ENCODE measurements at places on chromosomes 11 and 22.

GRCh38 chr11:96464700-96465307 is 75.0 kb downstream of the JRKL start:
- no peak for DNase-seq

GRCh38 chr11:34266090-34266912 is 91.5 kb downstream of the ABTB2 start:
- no peak for DNase-seq

DNA sequence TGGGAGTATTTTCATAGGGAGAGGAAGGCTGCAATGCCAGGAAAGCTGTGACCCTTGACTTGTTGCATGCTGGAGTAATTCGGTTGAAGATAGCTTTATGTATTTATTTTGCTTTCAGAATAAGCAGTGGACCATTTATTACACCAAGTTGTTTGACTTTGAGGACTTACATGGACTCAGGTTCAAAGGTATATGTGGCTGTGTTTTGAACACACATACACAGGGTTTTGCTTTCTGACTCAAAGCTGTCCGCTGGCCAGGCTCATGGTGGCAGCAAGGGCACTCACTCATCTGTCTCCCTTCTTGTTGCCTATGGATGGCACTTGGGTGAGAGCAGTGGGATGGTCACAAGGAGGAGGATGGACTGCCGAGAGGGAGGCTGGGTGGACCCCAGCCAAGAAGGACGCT is 6.5 kb downstream of the TIMP3 start:
- no peak for DNase-seq

- no peak for DNase-seq
Measured at GRCh38 chr11:116445108-116446047, 327.4 kb downstream of the BUD13 start.

DNA sequence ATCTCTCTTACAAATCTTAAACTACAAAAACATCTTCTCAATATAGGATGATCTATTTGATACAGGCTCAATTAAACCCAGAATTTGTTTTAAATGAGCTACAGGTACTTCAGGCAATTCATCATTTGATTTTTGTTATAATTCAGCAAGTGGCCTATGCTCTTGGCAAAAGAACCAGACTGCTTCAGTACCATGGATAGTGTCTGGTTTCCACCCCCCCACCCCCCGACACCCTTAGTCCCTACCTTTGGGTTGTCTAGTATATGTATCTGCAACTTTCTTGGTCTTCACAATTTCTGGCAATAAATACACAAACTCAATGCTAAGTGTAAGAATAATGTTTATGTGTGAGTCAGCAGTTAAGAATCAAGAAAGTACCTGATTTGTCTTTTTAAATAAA is 97.3 kb upstream of the API5 start:
- DNase-seq: no peak

DNA sequence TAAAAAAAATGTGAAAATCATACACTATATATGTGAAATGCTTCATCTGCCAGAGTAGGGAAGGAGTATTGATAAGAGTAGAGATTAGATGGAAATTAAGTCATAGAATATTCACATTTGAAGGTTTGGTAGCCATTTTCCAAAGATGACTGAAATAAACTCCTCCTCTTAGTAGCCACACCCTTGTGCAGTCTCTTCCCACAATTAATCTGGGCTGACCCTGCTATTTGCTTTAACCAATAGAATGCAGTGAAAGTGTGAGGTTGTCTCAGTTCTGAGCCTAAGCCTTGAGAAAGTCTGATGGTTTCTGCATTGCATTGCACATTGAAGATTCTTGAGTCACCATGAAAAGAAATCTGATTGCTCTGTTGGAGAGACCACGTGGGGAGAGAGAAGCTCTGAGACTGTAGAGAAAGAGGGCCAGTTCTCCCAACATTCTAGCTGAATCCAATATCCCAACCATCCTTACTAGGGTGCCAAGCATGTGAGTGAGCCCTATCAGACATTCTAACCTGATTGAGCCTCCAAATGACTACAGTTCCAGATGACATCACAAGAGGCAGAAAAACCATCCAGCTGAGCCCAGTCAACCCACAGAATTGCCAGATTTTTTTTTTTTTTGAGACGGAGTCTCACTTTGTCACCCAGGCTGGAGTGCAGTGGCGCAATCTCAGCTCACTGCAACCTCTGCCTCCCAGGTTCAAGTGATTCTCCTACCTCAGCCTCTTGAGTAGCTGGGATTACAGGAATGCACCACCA is 29.4 kb upstream of the CAPRIN1 start:
- DNase-seq: no peak

DNA sequence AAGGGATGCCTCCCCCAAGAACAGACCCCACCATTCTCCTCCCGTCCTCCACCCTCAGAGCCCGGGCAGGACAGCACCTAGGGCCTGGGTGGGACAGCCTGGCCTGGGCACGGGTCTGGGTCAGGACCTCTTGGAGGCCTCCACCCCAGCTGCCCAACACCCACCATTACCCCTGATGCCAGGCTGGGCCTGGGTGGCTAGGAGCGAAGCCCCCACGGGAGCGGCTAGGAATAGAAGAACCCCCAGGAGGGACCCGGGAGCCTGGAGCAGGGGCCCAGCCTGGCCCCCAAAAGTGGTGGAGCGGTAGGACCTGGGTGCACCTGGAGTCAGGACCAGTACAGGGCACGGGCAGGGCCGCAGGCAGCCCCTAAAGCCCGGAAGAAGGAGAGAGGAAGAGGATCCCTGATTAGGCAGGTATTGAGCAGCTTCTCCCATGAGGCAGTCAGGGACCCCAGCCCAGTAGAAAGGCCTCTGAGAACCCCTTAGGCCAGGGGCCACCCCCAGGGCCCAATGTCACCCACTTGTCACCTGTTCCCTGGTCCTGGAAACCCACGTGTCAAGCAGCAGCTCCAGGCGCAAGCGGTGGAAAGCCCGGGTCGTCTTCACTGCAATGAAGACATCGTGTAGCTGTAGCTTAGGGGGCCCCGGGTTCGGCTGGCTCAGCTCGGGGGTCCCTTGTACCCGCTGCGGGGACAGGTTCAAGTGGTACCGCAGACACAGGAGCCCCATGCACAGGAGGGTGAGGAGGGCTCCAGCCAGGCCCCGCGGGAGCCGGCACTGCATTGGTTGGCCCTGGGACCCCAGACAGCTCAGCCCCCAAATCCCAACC is 575 bp downstream of the MFNG start:
- DNase-seq: peak; percentile 37

GRCh38 chr22:49046546-49047361 is 780.9 kb downstream of the BRD1 start:
- peak; percentile 44 for DNase-seq

DNA sequence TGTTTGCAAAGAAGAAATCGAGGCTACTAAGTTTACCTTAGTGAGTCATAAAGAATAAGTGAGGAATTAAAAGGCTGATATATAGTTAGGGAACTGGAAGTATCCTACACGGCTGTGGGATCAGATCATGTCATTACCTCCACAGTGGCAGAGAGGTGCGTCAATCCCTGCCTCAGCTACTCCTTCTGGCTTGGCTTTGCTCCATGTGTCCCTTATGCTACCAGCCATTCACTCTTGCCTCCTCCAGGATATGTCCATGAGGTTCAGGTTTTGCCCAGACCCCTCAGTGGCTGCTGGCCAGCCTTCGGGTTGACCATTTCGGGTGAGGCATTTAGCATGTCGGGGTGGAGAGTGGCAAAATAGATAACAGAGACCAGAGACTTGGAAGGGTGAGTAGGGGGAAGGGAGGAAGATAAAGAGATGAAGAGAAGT is 153.4 kb downstream of the LDLRAD3 start:
- DNase-seq: no peak

DNA sequence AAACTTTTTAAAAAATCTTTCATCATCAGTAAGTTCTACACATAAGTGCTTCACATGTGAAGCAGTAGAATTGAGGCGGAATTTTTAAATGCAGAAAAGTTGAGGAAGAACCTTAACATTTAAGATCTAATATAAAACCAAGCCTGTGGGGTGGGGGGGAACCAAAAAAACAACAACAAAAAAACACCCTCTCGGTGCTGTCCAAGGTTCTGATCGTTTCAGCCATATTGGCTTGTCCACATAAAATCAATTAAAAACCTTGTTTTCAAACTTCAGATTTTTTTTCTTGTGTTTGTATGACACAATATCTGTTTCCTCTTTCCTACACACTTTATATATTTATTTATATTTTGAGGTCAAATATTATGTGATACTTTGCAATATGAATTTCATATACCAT is 130.0 kb downstream of the WNT7B start:
- peak; percentile 40 for DNase-seq

- no peak for DNase-seq
Measured at GRCh38 chr11:15805726-15806125, 550.6 kb downstream of the SOX6 start.

- DNase-seq: no peak
Measured at GRCh38 chr11:123299721-123300120, 104.7 kb upstream of the CLMP start.

DNA sequence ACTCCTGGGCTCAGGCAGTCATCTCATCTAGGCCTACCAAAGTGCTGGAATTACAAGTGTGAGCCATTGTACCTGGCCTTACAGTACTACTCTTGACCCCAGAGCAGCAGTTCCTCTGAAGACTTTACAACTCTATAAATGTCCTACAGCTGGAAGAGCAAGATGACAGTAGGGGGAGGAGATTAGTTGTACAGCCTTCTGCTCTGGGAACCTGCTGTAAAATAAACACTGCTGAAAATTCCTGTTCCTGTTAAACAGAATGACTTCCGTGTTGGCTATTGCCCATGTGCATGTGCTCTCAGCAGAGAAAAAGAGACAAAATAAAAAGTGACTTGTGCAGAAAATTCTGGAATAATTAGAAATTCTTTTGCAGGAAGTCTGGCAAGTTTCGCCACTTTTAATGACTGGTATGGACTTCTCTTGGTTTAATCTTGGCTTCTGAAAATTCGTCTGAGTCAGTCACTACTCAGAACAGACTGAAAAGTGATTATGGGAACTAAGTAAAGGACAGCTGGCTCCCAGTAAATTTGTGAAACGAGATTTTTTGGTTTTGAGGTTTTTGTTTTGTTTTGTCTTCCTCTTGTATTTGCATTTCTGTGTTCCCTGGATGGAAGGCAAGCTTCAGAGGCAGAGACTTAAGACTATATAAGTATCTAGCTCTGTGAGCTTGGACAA is 955.7 kb downstream of the DLG2 start:
- DNase-seq: no peak

- no peak for DNase-seq
Measured at GRCh38 chr22:30877662-30878515, 90.7 kb downstream of the MORC2 start.

- DNase-seq: no peak
Measured at GRCh38 chr11:132638423-132638822, 893.9 kb downstream of the OPCML start.

GRCh38 chr11:15313862-15314261 is 199.1 kb downstream of the INSC start:
- no peak for DNase-seq

- DNase-seq: no peak
Measured at GRCh38 chr22:43969021-43969878, 14.0 kb downstream of the SAMM50 start.

DNA sequence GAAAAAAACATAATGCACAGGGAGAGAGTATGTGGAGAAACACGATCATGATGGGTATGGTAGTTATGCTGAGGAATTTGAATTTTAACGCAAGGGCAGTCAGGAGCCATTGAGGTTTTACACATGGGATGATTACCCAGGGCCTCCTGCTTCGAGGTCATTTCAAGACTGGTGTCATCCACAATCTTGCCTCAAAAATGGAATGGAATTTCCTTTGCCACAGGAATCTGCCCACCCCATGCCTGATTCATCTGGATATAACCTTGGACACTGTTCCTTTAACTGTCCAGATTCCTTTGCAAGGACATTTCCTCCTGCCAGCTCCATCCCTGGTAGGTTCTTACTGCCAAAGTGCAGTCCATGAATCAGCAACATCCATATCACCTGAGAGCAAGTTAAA is 655.9 kb upstream of the TENM4 start:
- no peak for DNase-seq

DNA sequence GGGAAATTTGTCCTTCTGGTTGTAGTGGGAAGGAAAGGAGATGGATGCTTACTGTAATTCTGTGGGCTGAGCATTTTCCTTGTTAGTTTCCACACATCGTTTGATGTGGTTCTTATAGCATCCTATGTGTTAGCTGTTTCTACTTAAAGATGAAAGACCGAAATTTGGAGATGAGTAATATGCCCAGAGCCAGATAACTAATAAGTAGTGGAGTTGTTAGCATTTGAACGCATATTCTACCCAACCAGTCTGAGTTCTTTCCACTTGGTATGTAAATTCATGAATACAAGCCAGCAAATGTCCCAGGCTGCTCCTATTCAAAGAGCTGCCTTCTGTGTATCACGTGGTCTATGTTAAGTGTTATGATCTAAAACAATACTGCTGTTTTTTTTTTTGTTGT is 14.6 kb downstream of the SPECC1L start:
- no peak for DNase-seq

- no peak for DNase-seq
Measured at GRCh38 chr11:66240781-66241136, 27.7 kb upstream of the RAB1B start.

DNA sequence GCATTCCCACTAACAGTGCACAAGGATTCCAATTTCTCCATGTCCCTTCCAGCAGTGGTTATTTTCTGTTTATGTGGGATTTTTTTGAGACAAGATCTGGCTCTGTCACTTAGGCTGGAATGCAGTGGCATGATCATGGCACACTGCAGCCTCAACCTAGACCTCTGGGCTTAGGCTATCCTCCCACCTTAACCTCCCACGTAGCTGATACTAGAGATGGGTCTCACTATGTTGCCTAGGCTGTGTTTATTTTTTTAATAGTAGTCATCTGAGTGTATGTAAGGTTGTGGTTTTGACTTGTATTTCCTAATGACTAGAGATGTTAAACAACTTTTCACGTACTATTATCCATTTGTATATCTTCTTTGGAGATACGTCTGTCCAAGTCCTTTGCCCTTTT is 74.6 kb downstream of the KCNQ1OT1 start:
- DNase-seq: no peak

- no peak for DNase-seq
Measured at GRCh38 chr22:22957090-22957489, 69.5 kb downstream of the IGLL5 start.

DNA sequence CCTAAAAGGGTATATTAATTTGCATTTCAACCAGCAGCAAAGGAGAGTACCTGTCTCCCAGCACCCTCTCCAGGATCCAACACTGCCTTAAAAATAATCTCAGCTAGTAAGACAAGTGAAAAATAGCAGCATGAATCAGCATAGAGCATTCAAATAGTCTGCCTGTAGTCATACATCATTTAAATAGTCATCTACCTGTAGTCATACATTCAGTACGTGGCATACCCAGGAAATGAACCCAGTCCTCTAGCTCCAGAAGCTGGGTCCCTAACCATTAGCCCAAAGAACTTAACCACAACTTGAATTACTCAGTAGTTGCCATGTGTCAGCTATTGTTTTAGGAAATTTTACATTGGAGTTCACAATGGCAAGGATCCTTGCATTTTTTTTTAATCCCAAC is 9.3 kb downstream of the TENM4 start:
- no peak for DNase-seq

GRCh38 chr22:37365950-37366349 is 61.3 kb downstream of the ELFN2 start:
- DNase-seq: no peak

- no peak for DNase-seq
Measured at GRCh38 chr11:76773921-76774361, 9.2 kb upstream of the TSKU start.

- DNase-seq: no peak
Measured at GRCh38 chr11:79434283-79434682, 6.5 kb downstream of the TENM4 start.
